Esophagus squamous epithelium (tissue), 5 donors: ENCODE measurements at places on chromosomes 6 and 20.

DNA sequence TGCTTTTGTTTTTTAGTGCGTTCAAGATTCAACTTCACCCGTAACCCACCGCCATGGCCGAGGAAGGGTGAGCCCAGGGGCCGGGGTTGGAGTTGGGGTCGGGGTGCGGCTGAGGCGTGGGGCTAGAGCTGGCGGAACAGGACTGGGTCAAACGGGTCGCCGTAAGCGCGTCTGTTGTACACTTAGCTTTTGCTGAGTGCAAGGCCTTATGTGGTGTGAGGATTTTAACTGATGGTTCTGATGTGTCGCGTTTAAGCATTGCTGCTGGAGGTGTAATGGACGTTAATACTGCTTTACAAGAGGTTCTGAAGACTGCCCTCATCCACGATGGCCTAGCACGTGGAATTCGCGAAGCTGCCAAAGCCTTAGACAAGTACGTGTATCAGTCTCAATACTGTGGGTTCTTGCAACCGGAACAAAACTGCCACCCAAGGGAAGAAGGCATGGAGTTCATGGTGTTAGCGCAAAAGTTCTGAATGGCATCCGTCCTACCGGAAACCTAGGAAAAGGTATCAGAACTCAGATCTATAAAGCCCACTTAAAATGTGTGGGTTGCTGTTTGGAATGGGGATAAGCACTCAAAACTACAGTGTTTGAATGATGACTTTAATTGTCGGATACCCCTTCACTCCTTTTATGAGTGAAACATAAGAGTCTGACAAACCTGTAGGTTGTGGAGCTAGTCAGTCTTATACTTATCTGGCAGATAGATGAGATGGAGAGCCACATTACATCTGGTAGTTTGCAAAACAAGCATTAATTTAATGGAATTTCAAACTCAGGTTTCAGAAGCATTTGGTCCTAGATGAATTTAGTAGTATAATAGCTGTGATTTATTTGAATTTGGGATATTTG is 574 bp downstream of the RPS12 start:
- peak; percentile 56 for DNase-seq

DNA sequence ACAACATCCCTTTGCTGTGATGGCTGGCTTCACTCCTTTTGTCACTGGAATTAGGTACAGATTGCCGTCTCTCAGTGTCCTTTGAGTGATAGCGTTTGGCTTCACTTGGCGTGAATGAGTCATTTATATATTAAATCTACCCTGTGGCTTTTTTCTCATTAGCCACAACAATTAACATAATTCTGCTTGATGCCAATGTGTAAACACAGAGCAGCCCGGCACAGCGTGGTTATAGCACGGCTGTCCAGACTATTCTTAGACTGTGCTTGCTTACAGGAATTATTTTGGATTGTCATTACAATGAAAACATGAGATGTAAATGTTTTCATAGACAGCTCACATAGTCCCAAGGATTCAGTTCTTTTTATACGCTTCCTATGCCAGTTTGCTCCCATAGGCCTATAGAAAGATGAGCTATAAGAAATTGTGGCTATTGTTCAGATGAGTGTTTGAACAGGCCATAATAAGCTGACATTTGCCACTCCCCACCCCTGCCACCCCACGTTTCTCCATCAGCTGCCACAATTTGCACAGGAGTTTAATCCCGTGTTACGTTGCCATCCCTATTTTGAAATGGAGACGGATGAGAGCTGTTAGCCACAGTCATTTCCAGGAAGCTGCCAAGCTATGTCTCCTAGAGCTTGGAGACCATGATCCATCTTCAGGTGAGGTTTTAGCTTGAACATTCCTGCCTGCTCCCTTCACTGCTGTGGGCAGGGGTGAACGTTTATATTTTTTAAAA is 65.9 kb downstream of the PPP1R14C start:
- no peak for DNase-seq

GRCh38 chr6:53300656-53301551 is 47.8 kb downstream of the ELOVL5 start:
- no peak for DNase-seq

- no peak for DNase-seq
Measured at GRCh38 chr6:109242029-109242428, 140.2 kb downstream of the CD164 start.

DNA sequence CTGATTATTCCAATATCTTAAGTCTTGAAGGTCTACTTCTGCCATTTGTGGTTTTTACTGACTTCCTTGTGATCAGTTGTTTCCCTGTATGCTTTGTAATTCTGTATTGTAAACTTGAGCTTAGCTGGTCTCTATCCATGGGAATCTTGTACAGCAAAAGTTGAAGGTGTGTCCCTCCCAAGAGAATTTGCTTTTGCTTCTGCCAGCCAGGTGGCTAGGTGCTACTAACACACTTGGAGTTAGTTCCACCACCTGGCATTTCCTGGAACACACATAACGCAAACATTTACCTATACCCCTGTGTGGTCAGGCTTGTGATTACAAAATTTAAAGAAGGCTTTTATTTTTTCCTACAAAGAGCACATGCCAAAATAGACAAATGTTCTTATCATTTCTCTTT is 141.2 kb downstream of the GRM4 start:
- no peak for DNase-seq

GRCh38 chr6:48922837-48923236 is 540.2 kb downstream of the MMUT start:
- no peak for DNase-seq

DNA sequence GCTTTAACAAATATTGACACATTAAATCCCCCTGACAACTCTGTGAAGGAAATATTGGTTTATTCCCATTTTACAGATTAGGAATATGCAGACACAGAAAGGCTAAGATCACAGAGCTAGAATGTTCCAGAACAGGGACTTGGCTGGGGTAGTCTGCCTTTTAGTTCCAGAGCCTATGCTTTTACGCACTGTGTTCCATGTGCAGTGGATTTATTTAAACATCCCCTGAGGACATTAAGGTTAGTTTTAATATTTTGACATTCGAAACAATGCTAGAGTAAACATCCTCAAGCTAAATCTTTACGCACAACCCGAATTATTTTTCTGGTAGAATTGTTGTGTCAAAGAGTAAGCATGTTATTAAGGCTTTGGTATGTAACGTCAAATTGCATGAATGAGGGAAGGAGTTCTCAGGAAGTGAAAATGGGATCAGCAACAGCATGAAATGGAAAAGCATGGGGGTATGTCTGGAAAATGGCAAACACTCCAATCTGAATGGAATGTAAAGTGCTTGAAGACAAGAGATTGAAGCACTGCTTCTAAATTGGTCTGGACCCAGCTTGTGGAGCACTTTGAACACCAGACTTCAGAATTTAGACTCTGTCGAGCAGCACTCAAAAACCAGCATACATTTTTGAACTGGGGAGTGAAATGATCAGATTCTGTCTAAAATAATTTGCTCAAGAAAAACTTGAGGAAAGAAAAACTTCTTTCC is 429.9 kb downstream of the CD83 start:
- no peak for DNase-seq

- DNase-seq: no peak
Measured at GRCh38 chr6:170076466-170077165, 214.3 kb downstream of the DLL1 start.

GRCh38 chr20:4949833-4950178 is 51.5 kb downstream of the SLC23A2 start:
- no peak for DNase-seq

DNA sequence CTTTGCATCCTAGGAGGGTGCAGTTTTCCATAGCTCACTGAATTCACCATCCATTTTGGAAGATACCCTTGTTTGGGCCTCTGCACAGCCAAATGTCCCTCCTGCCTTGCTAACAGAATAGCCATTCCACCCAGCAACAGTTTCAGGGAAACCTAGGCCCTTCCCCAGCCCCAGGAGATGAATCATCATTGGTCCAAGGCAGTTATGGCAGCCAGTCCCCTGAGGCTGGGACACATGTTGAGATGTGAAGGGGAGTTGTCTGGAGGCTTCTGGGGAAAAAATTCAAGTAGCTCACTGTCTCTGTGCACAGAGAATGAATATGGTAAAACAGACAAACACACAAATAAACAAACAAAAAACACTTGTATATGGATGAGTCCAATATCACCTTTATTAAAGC is 17.4 kb upstream of the SIRPB2 start:
- DNase-seq: no peak

- no peak for DNase-seq
Measured at GRCh38 chr20:2751878-2752566, 48.4 kb downstream of the CPXM1 start.

DNA sequence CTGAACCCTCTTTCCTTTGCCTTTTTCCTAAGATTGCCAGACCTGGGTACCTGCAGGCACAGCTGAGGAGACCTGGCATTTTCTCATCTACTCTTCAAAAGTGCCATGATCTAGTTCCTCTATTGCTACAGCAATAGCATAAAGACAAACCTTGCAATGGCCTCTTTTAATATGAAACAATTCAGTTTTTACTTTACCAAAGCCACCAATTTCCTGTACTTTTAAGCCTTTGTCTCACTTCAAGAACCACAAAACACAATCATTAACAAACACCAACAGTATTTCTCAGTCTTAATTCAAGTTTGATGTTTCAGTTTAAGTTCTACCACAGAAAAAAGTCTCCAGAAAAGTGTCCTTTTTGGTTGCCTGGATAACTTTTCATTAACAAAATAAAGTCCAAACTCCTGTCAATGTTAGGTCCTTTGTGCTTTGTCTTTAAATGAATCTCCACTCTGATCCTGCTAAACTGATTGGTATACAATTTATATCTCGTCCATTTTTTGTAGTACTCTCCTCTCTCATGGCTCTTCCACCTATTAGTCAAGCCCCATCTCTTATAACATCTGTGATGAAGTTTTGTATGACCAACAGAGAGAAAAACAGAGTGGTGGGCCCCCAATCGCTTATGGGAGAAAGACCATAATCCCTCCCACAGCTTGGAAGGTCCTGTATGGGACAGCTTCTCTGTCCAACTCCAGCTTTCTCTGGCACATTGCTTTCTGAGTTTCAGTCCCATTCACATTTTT is 50.5 kb upstream of the THEMIS start:
- no peak for DNase-seq

DNA sequence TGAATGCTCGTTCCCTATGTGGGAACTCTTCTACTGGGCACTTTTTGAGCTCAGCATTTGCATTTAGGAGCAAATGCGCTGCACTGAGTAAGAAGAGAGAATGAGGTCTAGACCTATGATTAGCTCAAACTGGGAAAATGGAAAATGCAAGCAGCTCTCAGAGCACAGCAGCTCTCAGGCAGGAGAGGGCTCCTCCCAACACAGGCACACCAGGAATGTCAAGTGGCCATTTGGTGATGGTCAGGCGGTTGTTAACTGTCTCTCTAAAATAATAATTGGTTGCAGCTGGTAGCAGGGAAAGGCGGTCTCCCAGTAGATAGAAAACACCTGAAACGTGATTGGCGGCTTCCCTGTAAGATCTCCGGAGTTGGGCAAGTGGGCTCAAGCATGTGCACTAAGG is 162.0 kb upstream of the ECI2 start:
- DNase-seq: no peak

GRCh38 chr6:130749402-130749801 is 77.8 kb upstream of the SMLR1 start:
- DNase-seq: no peak

DNA sequence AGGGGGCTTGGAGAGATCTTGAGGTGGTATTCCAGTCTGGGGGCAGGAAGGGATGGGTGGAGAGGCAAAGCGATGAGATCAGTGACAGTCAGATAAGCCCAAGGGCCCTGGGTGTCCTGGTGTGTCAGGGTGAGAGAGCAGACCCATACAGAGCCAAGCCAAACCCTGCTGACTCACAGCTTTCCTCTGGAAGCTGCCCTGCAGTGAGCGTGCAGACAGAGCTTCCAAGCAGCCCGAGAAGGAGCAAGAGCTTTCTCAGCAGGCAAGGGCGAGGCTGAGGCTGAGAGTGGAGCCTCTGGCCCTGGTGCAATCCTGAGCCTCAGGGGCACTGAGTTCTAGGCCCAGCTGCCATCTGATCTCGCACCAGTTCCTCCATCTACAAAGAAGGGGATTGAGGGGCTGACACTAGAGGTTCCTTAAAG is 91.1 kb upstream of the HIVEP1 start:
- DNase-seq: no peak

GRCh38 chr6:82711105-82711827 is 347.6 kb downstream of the TPBG start:
- no peak for DNase-seq

DNA sequence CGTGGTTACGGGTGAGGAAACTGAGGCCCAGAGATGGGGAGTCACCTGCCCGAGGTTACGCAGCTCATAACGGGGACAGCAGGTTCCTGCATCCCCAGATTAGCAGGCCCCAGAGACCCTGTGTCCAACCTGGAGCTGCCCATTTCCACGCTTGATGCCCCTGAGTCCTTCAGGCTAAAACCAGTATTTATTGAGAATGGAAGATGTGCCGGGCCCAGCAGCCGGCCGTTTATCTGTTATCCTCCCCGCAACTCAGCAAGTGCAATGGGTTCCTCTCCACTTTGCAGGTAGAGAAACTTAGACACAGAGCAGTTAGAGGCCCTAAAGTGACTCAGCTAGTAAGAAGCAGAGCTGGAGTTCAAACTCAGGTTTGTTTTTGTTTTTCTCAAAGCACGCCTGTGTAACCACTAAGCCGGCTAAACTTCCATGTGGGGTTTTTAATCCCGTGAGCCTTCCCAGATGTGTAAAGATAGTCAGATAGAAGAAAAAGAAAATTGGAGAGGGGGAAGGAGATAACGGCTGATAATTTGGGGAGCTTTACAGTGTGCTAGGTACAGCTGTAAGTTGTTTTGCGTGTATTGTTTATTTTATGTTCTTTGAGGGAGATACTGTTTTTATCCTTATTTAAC is 775 bp downstream of the PFDN4 start:
- no peak for DNase-seq

GRCh38 chr6:52650941-52651340 is 20.0 kb upstream of the TMEM14A start:
- DNase-seq: no peak

DNA sequence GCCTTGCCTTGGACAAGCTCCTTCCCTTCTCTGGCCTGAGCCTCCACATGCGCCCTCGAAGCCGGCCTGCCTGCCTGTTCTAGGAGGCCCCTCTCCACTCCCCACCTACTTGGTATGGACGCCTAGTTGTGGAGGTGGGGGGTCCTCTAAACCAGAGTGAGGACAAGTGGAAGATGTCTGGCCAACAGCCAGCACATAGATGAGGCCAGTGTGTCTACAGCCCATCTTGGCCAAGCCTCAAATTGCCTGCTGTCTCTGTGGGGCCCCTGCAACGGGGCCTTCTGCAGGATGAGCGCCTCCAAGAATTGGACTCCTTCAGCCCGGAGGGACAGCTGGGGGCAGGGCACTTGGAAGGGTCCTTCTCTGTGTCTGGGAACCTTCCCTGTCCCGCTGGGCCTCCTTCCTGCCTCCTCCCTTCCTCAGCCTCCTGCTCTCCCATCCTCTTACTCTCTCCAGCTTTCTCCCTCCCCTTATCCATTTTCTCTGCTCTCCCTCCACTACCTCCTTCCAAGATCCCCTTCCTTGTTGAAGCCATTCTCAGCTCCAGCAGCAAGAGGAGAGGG is 1.6 kb downstream of the MDFI start:
- no peak for DNase-seq

DNA sequence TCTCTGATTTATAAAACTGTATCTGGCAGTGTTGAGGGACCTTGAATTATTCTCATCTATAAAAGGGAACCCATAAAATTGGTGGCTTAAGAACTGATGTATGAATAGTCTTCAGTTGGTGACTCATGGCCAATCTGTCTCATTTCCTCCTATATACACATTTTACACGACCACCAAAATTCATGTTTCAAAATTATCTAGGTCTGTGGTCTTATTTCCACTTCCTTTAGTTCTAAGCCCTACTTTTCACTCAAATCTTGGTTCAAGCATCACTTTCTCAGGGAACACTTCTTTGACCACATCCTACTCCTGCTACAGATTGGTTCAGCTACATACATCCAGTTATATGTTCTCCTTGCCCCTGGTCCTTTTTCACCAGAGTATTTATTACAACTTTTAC is 18.6 kb upstream of the ENPP1 start:
- DNase-seq: no peak

- DNase-seq: no peak
Measured at GRCh38 chr6:7154341-7155139, 46.8 kb downstream of the RREB1 start.
